ENCODE measurements at places on chromosomes 2 and 18.

- H3K36me3 ChIP-seq: peaks cover 28% of the 10 kb centered on the region
- peaks cover 26% of the 10 kb centered on the region for H3K4me1 ChIP-seq
- peak overlapping the region; percentile 63 for H3K4me3 ChIP-seq
- no peak for DNase-seq
Observed at GRCh38 chr2:191679818-191680600, 2.1 kb downstream of the NABP1 start.

DNA sequence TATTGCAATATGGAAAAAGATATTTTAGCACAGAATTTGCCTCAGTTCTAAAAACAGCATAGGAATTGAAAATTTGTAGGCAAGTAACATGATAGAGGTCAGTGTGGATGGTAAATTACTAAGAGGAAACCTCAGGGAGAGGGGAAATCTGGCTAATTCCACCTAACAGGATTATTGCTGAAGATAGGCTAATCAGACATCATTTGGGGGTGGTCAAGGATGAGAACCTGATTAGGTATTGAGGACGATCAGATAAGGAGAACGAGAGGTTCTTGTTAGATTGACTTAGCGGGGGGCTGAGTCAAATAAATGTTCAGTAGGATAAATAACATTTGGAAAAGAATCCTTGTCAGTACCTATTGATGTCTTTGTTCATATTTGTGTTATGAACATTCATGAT lies 543.2 kb upstream of the LRRTM4 start:
- no peaks in the 10 kb centered on the region for H3K36me3 ChIP-seq
- H3K27me3 ChIP-seq: no peaks in the 10 kb centered on the region
- no peaks in the 10 kb centered on the region for H3K4me1 ChIP-seq
- H3K4me3 ChIP-seq: no peak overlapping the region

- no peaks in the 10 kb centered on the region for H3K27me3 ChIP-seq
- peak overlapping the region; percentile 100 for H3K27ac ChIP-seq
- no peak for DNase-seq
- H3K4me3 ChIP-seq: peak overlapping the region; percentile 82
Observed at GRCh38 chr18:59898609-59899297, 1.0 kb upstream of the PMAIP1 start.

- no peak for DNase-seq
- H3K4me1 ChIP-seq: no peaks in the 10 kb centered on the region
- no peak overlapping the region for H3K4me3 ChIP-seq
- no peaks in the 10 kb centered on the region for H3K36me3 ChIP-seq
Observed at GRCh38 chr2:141714496-141714895, 416.3 kb downstream of the LRP1B start.

DNA sequence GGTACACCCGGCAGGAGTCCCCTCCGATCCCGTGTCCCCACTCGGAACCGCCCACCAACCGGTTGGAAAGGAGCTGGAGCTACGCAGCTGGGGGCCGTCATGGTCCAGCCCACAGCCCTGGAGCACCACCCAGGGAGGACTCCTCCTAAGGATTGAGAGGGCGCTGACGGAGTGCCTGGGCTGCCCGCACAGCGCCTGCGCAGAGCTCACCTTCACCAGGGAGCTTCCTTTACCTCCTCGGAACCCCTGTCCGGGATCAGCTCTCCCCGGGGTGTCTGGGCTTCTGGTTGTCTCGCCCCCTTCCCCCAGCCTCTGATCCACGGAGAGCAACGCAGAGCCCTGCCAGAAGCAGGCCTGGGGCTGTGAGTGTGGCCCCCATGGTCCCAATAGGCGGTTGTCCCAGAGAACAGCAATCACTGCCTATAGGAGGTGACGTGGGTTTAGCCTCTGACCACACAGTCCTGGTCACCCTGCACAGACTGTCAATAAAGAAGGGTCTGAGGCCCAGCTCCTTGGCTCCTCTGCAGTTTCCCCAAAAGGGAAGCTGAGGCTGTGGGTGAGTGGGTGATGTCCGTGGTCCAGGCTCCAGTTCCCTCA lies 14.6 kb downstream of the ALPG start:
- DNase-seq: no peak
- peaks cover 9% of the 10 kb centered on the region for H3K4me1 ChIP-seq
- no peak overlapping the region for H3K27ac ChIP-seq
- H3K4me3 ChIP-seq: peak overlapping the region; percentile 19

DNA sequence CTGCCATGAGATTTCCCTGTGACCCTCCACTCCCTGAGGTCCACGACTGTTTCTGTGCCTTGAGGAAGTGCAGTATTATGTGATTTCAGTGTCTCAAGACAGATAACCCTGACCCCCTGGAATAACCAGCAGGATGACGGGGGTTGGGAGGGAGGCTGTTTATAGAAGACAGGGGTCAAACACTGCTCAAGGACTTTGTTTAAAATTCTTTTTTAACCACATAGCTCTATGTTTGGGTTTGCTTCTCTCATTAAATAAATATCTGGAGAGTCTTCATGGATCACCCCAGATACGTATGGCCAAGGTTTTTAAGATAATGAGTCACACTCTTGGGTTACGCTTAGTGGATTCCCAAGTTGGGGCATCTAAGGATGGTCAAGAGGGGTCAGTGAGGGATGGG lies 523.8 kb upstream of the TNP1 start:
- no peaks in the 10 kb centered on the region for H3K4me1 ChIP-seq
- H3K36me3 ChIP-seq: no peaks in the 10 kb centered on the region
- no peaks in the 10 kb centered on the region for H3K27me3 ChIP-seq
- no peak for DNase-seq

GRCh38 chr2:65607662-65608305 lies 175.4 kb upstream of the SPRED2 start:
- DNase-seq: no peak
- H3K36me3 ChIP-seq: no peaks in the 10 kb centered on the region
- H3K27me3 ChIP-seq: no peaks in the 10 kb centered on the region
- H3K4me3 ChIP-seq: no peak overlapping the region
